Central memory CD4-positive, alpha-beta T cell (primary cell): ENCODE measurements at places on chromosomes 7 and 10.

DNA sequence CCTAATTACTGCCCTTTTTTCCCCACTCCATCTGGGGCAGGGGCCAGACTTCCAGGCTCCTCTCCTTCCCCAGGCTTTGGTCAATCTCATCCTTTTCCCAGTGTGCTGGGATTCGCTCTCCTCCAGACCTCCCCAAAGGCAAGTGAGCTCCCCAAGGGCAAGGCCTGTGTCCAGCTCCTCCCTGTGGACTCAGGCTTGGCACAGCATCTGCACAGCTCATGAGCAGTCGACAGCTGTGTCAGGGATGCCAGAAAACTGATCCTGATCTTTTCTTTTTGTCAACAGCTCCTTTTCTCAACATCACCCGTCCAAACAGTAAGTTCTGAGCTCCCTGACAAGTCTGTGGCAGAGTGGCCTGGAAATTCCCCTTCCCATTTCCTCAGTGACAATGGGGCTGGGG lies 67.1 kb downstream of the C10orf120 start:
- DNase-seq = no peak

GRCh38 chr10:93541402-93542357 lies 24.8 kb upstream of the FFAR4 start:
- no peak for DNase-seq

DNA sequence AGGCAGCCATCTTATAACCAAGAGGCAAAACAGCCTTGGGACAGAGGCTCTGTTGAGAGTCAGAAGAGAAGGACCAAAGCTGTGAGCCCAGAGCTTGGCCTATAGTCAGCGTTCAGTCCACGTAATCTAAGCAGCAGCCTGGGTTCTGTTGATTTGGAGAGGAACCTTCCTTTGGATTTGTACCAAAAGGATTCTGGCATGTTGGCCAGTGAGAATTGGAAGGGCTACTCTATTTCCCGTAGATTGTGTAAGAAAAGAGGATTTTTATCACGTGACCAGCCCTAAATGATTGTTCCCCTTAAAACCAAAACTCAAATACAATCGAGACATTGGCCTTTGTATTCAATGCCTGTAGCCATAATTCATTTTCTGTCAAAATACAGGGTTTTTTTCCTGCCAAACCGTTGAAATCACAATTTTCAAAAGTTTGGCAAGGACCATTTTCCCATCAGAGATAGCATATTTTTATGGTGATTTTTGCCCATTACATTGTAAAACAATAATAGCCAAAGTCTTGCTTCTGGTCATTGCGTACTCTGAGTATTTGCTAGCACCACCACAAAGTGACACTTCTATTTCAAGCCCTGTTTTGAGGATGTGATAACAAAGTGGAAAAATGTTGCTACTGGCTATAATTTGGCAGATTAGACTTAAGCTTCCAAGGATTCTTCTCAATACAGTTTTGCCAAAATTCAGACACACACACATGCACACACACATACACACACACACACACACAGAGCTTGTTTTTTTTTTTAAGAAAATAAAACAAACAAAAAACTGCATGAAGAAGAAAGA lies 23.1 kb upstream of the BMPER start:
- no peak for DNase-seq

- DNase-seq = no peak
Observed at GRCh38 chr10:78913219-78914059, 155.3 kb upstream of the ZMIZ1 start.
